ENCODE measurements at places on chromosomes 16 and 17. TPM values are rescaled to one million over a fixed set of nuclear protein-coding genes. Genes with fewer than 3 reads are reported as not detected.

ZDHHC1 gene
- total RNA-seq = 0.41 TPM

DNA sequence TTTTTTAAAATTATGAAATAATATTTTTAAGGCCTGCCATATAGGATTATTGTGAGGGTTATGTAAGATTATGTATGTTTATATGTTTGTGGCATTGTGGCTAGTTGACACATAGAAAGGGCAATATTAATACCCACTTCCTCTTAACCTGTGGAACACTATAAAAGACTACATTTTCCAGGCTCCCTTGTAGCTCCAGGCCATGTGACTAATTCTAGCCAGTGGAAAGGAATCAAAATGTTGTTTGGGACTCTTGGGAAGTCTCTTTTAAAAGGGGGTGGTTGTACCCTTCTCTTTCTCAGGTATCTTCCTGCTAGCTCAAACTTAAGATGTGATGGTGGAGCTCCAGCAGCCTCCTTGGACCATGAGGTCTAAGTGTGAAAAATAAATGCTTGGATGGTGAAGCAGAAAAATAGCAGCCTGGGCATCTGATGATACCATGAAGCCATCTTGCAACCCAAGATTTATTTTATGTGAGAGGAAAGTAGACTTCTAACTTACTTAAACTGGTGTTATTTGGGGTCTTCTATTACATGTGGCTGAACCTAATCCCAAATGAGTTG, 39.2 kb downstream of the TEKT5 start:
- peaks cover 2% of the 10 kb centered on the region for H3K27me3 ChIP-seq
- no peak overlapping the region for H3K27ac ChIP-seq
- H3K4me1 ChIP-seq = no peaks in the 10 kb centered on the region
- H3K36me3 ChIP-seq = no peaks in the 10 kb centered on the region
- DNase-seq = no peak

TEX14 gene
- total RNA-seq = 0.35 TPM

GRCh38 chr17:66667491-66668030, 167.4 kb upstream of the CACNG5 start:
- no peaks in the 10 kb centered on the region for H3K27me3 ChIP-seq
- no peak overlapping the region for H3K4me3 ChIP-seq
- DNase-seq = peak; percentile 68
- H3K36me3 ChIP-seq = peaks cover 16% of the 10 kb centered on the region
- H3K27ac ChIP-seq = peak overlapping the region; percentile 4
- H3K4me1 ChIP-seq = peaks cover 30% of the 10 kb centered on the region

DNA sequence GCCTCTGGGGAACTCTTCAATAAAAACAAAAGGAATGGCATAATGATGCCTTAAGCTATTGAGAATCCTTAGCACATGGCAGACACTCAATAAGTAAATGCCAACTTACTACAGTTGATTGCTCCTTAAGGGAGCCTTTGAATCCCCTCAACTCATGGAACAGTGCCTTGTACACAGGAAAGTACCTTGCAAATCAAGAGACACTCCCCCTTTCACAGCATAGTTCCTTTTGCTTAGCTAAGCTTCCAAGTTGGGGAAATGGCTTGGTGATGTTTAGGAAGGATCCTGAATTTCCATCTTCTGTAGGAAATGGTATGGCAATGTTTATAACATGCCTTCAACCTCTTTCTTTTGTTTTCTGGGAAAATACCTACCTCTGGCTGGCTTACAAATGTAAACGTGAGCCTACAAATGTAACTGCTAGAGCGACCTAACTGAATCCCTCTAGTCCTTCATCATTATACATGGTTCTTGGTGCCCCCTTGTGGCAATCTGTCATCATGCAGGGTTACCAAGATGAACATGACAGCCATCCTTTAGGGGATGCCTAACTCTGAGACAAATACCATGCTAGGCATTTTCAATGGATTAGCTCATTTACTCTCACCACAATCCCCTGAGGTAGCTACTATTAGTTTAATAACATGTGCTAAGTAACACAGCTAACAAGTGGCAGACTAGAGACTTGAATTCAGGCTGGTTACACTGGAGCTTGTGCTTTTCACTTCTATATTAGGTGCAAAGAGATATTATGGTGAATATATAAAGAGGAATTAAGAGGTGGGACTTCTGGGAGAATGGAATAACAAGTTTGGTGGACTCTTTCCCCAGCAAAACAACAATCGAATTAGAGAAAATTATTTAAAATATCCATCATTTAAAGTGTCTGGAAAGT, 65.0 kb downstream of the MMD start:
- H3K27me3 ChIP-seq = peaks cover 20% of the 10 kb centered on the region
- peaks cover 8% of the 10 kb centered on the region for H3K36me3 ChIP-seq
- H3K4me3 ChIP-seq = no peak overlapping the region
- H3K27ac ChIP-seq = no peak overlapping the region

PERCC1 gene
- total RNA-seq = not detected

- H3K27ac ChIP-seq = no peak overlapping the region
- no peak for DNase-seq
- H3K36me3 ChIP-seq = peaks cover 38% of the 10 kb centered on the region
- H3K27me3 ChIP-seq = no peaks in the 10 kb centered on the region
- no peaks in the 10 kb centered on the region for H3K4me1 ChIP-seq
These were observed 45.0 kb upstream of the CRISPLD2 start for GRCh38 chr16:84774810-84775209.

GRCh38 chr16:57997176-57997527, 3.3 kb downstream of the ZNF319 start:
- H3K36me3 ChIP-seq = peaks cover 19% of the 10 kb centered on the region
- H3K4me1 ChIP-seq = peaks cover 53% of the 10 kb centered on the region
- DNase-seq = no peak
- no peaks in the 10 kb centered on the region for H3K27me3 ChIP-seq
- H3K4me3 ChIP-seq = no peak overlapping the region

- peaks cover 5% of the 10 kb centered on the region for H3K4me1 ChIP-seq
- peak overlapping the region; percentile 57 for H3K4me3 ChIP-seq
- H3K27me3 ChIP-seq = peaks cover 22% of the 10 kb centered on the region
- H3K27ac ChIP-seq = no peak overlapping the region
These were observed 680 bp downstream of the ZNF629 start for GRCh38 chr16:30786115-30786935.

- H3K4me3 ChIP-seq = peak overlapping the region; percentile 100
- peaks cover 59% of the 10 kb centered on the region for H3K36me3 ChIP-seq
- DNase-seq = peak; percentile 62
- H3K4me1 ChIP-seq = peaks cover 48% of the 10 kb centered on the region
- peak overlapping the region; percentile 100 for H3K27ac ChIP-seq
These were observed 621 bp downstream of the CEP95 start for GRCh38 chr17:64507413-64507782.

- no peaks in the 10 kb centered on the region for H3K4me1 ChIP-seq
- no peak for DNase-seq
- no peak overlapping the region for H3K27ac ChIP-seq
- H3K27me3 ChIP-seq = no peaks in the 10 kb centered on the region
- H3K36me3 ChIP-seq = no peaks in the 10 kb centered on the region
These were observed 158.6 kb downstream of the C16orf78 start for GRCh38 chr16:49531931-49532840.

RND2 gene
- not detected for total RNA-seq

- H3K4me3 ChIP-seq = no peak overlapping the region
- peaks cover 16% of the 10 kb centered on the region for H3K4me1 ChIP-seq
- DNase-seq = no peak
These were observed 9.6 kb downstream of the GSDMB start for GRCh38 chr17:39908789-39909352.

DNA sequence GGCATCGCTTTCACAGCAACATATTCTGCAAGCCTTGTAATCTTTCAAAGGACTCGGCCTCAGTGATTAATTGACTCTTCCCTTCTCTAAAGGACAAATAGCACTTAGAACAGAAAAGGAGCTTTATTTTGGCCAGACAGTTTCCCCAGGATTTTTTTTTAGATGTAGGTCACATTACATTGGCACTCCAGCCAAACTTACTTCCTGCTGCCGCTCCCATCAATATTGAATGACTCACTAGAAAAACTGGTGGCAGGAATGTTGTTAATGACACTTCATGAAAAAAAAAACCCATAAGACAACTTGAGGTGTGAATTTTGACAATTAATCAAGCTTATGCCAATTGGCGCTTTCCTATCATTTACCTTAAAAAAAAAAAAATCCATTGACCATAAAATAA, 432.6 kb downstream of the TOX3 start:
- no peaks in the 10 kb centered on the region for H3K4me1 ChIP-seq
- no peak for DNase-seq
- H3K27me3 ChIP-seq = no peaks in the 10 kb centered on the region

DNA sequence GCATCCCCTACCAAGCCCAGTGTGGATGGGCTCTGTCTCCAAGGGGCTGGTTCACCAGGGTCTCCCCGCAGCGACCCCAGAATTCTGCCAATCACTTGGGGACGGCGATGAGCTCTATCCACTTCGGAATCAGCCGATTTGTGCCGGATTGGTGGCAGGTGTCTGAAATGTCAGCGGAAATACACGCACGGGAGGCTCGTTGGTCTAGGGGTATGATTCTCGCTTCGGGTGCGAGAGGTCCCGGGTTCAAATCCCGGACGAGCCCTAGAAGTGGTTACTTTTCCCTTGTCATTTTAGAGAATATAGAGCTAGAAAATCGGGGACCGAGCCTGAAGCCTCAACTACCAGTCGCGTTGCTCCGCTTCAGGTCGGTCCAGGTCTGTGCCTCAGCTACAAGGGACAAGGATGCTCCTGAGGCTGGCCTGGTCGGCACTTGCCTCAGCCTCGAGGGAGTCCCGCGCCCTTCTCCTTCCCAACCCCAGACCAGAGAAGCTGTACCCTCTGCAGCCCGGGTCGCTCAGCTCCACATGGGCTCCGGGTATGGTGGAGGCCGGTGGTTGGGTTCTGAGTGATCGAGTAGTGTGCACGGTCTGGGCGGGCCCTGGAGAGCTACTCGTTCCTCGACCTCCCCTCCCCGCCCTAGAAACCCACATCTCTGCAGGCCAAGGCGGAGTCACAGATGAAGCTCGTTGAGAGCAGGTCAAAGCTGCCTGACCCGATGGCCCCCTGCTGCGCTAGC, 16.0 kb upstream of the OR1F1 start:
- H3K4me1 ChIP-seq = peaks cover 38% of the 10 kb centered on the region
- H3K4me3 ChIP-seq = peak overlapping the region; percentile 43
- DNase-seq = peak; percentile 68

GRCh38 chr16:86319585-86320236, 190.6 kb upstream of the FOXF1 start:
- DNase-seq = no peak
- H3K27ac ChIP-seq = no peak overlapping the region
- H3K36me3 ChIP-seq = no peaks in the 10 kb centered on the region
- no peaks in the 10 kb centered on the region for H3K4me1 ChIP-seq
- no peak overlapping the region for H3K4me3 ChIP-seq

GRCh38 chr16:80324371-80324770, 216.4 kb upstream of the DYNLRB2 start:
- no peak for DNase-seq
- no peaks in the 10 kb centered on the region for H3K4me1 ChIP-seq
- no peak overlapping the region for H3K4me3 ChIP-seq
- no peak overlapping the region for H3K27ac ChIP-seq
